ENCODE measurements at places on chromosomes 6 and 20.

DNA sequence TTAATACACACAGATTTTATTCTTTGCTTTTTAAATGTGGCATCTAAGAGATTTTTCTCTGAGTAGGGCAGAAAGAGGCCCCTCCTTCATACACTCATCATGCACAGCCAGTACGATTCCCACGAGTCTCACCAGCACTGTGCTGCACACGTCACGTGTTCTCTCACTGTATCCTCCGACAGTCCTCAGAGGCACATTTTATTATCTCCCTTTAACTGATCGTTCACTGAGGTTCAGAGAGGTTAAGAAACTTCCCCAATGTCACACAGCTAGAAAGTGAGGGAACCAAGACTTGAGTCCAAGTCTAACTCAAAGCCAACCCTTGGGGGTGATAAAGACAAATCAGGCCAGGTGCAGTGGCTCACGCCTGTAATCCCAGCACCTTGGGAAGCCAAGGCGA, 142.5 kb downstream of the PREX1 start:
- no peak for DNase-seq

- DNase-seq: no peak
Observed at GRCh38 chr6:13079096-13079723, 249.1 kb downstream of the TBC1D7 start.

DNA sequence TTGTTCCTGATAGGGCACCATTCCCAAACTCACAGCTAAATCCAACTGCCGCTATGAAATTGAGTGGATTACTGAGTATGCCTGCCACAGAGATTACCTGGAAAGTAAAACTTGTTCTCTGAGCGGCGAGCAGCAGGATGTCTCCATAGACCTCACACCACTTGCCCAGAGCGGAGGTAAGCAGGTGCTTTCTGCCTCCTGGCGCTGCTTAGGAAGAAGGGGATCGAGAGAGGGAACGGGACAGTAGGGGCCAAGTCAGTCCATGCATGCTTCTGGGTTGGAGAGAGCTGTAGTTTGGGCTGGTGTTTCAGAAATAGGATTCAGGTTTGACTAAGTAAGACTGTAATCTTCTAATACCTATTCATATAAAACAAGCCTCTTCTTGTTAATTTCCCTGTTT, 63.7 kb downstream of the IGF2R start:
- no peak for DNase-seq

DNA sequence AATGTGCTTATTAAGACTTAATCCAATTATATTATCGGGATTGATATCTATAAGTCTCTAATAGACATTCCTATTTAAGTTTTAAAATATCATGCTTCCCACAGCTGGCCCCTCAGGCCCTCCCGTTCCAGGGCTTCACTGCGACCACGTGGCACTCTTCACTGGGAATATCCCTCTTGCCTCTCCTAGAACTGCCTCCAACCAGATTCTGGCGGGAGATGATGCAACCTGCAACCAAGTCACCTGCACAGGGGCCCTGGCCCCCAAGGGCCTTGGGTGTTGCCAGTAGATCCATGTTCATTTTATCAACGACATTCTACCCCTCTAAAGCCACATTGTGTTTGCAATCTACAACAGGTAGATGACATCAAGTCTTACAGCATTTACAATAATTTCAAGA, 18.4 kb upstream of the RAMACL start:
- DNase-seq: no peak

GRCh38 chr6:137769797-137770362, 97.2 kb upstream of the TNFAIP3 start:
- DNase-seq: no peak

DNA sequence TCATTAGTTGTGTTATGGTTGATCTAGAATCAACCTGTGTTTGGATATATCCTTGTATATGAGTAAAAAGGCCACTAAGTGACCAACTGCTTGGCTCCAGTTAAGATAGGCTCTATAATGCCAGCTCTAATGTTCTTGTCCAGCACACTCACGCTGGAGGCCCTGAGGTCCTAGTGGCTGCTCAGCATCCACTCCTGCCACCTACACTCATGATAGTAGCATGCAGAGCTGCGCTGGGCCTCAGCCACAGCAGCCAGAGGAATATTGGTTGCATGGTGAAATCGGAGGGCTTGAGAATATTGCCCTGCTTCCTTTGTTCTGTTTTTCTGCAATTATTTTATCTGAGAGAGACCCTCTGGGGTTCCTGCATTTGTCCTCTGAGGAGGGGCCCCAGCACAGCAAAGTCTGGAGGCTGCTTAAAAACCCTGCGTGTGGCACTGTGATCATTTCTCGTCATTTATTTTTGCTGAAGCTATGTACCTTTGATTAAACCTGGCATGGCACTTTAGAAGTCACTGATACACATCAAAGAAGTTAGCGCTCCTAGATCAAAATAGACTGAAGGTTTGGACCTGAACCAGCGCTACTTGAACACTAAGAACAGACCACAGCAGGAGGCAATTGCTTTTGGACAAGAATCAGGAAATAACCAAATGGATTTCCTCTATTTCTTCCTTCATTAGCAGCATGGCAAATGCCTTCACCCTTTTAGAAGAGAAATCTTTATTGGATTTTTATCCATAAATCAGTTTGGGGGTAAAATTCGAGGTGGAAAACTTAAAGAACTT, 398.4 kb upstream of the ID4 start:
- DNase-seq: no peak

DNA sequence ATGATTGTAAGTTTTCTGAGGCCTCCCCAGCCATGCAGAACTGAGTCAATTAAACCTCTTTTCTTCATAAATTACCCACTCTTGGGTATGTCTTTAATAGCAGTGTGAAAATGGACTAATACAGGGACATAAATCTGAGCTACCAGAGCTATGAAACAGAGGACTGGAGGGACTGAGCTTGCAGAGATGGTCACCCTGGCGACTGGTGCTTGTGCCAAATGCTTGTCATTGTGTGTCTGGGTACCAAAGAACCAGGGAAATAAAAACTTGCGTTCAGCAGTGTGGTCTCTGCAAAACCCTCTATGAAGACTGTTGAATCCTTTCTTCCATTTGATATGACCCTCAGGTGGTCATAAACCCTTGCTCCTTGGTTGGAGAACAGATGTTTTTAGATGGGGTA, 105.1 kb upstream of the PRL start:
- DNase-seq: no peak

- no peak for DNase-seq
Observed at GRCh38 chr20:11496380-11496779, 421.3 kb upstream of the BTBD3 start.

- DNase-seq: no peak
Observed at GRCh38 chr6:139016337-139017213, 12.0 kb upstream of the ABRACL start.

DNA sequence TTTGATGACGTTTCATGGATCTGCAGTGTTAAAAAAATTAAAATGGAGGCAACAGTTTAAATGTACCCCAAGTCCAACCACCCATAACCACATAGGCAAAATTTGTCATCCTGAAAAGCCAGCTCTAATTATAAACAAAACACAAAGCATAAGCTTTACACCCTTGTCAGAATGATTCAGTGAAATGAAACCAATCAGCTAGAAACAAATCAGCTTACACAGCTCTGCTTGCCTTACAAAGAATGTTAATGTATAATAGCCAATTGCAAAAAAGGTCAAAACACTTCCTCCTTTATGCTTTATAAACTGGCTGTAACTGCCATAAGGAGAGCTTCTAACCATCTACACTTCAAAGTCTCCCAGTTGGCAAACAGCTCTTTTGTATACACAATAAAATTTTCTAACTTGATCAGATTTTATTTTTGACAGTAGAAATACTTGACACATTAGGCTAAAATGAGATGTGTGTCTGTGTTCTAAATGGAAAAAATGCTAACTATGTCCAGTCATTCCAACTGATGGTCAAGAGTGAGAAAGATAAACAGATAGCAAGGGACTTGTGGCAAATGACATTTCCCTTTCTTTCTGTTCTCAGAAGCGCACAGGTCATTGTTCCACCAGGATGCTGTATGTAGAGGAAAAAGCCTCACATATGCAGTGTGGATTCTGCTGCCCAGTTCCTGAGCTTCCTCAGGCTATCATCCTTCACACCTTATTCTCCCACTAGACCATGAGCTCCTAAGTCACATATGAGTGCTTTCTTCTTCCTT, 344.3 kb upstream of the ID4 start:
- no peak for DNase-seq

GRCh38 chr6:142462260-142462659, 160.5 kb downstream of the ADGRG6 start:
- DNase-seq: no peak

- no peak for DNase-seq
Observed at GRCh38 chr6:165552248-165552736, 110.7 kb downstream of the PDE10A start.

- DNase-seq: no peak
Observed at GRCh38 chr6:132780770-132781371, 17.6 kb downstream of the SLC18B1 start.

GRCh38 chr6:147381712-147382111, 126.8 kb upstream of the SAMD5 start:
- DNase-seq: no peak

DNA sequence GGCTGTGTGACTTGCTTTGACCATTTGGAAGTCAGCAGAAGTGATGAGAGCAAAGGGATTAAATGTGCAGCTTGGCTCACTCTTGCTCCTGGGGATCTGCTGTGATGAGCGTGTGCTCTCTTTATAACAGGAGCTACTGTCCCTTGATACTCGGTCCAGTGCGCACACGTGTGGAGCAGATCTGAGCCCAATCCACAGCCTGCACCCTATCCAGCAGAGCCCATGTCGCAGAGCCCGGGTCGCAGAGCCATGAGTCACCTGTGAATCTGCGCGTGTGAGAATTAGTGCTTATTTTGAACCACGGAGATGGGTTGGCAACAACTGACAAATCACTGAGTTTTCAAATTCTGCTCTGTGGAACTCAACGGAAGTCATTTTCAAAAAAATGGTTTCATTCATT, 291.0 kb upstream of the SULF2 start:
- no peak for DNase-seq

- DNase-seq: no peak
Observed at GRCh38 chr6:116974526-116975316, 97.7 kb downstream of the RFX6 start.

DNA sequence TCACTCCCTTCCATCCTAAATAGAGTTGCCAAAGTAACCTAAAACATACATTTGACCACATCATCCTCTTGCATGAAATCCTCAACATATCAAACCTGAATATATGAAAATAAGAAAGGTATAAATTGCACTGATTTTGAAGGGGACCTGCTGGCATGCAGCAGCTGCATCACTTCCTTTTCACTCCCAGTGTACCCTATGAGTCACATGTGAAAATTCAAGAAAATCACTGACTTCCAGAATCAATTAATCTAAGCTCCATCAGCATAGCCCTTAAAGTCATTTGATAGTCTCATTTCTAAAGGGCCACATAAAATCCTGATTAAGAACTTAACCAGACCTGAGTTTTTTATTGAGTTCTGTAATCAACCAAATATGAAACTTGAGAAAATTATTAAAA, 24.3 kb downstream of the SNX14 start:
- DNase-seq: no peak

- DNase-seq: no peak
Observed at GRCh38 chr6:43127180-43127579, 43.9 kb upstream of the SRF start.

GRCh38 chr6:53568776-53569616, 24.1 kb upstream of the GCLC start:
- no peak for DNase-seq

All from stimulated activated CD4-positive, alpha-beta T cell treated with anti-CD3 and anti-CD28 coated beads, Interleukin-15, amount 100 ng/mL, for 1 hour (primary cell).